ENCODE measurements at places on chromosomes 3 and 15.
A peak's percentile ranks its signal among the peaks of the same experiment; 100 is the strongest.

DNA sequence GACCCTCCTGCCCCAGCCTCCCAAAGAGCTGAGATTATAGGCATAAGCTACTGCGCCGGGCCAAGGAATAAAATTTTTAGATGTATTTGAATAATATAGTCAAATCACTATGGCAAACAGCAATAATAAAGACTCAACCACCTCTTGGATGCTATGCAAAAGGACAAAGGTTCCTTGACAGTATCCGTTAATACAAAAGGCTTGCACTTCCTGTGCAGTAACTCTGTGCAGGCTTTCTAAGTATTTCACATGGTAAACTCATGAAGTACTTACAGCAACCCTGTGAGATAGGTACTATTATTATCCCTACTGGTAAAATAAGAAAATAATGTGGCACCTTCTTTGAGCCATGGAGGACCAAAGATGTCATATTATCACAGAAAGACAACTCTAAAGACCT lies 86.8 kb downstream of the SHQ1 start:
- DNase-seq = no peak

DNA sequence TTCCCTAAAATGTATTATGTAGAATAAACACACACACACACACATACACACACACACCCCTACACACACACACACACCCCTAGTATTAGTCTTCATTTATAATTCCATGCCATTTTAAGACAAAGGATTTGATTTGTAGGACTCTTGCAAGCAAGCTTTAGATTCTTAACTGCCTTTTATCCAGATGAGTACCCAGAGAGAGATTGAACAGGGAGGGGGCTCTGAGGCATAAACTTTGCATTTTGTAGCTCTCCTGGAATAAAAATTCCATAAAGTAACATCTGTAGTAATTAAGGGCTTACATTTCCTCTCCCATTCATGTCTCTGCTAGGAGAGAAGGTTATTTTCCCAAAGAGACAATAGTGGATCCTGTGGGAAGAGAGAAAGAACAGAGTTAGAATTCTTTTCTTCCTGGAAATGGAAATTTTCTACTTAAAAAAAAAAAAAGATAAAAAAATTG lies 479.4 kb downstream of the RBMS3 start:
- no peak for DNase-seq

GRCh38 chr3:143952569-143953072 lies 19.0 kb upstream of the DIPK2A start:
- DNase-seq = no peak

DNA sequence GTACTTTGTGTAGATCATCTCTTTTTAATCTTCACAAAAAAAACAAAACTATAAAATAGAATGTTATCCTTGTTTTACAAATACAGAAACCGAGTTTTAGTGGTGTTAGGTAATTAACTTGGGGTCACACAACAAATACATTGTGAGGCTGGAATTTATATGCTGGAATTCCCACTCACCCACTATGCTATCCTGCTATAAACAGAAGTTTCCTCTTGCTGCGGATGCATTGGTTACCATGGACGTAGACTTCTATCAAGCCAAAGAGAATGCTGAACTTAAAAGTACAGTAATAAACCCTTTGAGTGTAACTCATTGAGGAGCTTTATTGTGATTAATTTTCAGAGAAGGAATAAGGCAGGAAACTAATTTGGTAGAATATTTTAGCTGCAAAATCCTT lies 9.2 kb downstream of the SNAP23 start:
- no peak for DNase-seq

- no peak for DNase-seq
These were observed 440.7 kb upstream of the THBS1 start for GRCh38 chr15:39140060-39140604.

GRCh38 chr15:77966540-77967234 lies 110.8 kb downstream of the TBC1D2B start:
- peak; percentile 39 for DNase-seq

GRCh38 chr3:130692455-130692854 lies 54.2 kb downstream of the PIK3R4 start:
- no peak for DNase-seq

DNA sequence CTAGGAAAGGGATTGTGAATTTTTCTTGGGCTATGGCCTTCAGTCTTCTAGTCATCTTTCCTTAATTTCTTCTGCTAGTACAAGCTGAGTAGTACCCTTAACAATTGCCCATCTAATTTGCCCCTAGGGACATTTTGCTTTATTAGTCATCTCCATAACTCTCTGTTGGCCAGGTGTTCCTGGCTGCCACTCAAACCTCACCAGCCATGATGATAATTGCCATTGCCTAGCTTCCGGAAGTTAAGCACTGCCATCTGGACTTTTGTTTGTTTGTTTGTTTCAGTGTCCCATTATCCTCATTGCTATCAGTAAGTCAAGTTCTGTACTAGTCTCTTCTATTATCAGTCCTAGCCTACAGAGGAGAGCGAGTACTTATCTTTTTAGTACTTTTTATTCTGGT lies 36.6 kb upstream of the UBL7 start:
- no peak for DNase-seq

DNA sequence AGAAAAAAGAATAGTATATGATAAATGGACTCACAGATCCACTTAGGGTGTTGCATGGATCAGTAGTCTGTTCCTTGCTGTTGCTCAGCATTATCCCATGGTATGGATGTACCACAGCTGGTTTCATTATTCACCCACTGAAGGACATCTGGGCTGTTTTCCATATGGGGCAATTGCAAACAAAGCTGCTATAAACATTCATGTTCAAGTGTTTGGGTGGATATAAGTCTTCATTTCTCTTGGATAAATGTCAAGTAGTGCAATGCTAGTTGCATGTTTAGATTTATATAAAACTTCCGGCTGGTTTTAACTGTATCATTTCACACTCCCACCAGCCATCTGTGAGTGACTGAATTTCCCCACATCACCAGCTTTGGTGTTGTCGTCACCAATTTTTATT lies 137.7 kb downstream of the ASB7 start:
- no peak for DNase-seq

- no peak for DNase-seq
These were observed 57.7 kb downstream of the LMCD1 start for GRCh38 chr3:8559351-8559750.

DNA sequence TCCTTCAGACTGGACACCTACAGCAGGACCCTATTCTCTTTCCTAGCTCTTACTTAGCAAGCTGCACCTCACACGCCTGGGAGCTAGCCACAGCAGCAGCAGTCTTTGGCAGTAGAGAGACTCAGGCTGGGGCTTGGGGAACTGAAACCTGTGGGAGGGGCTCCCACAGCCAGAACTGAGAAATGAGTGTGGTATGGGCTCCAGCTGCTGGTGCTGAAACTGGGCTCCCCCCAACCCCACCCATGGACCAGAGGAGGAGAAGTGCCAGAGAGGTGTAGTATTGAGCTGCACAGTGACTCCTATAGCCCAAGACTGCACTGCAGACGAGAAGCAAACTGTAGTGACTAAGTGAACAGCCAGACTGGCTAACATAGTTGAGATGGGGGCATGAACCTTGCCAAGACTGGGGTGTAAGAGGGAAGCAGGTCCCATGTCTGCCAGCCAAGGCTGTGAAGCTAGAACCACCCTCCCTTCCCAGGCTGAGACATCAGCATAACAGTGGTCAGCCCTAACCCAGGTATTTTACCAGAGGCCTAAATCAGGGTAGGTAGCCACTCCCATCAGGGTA lies 62.5 kb downstream of the MYO5A start:
- DNase-seq = no peak

- no peak for DNase-seq
These were observed 235.8 kb downstream of the RAP2B start for GRCh38 chr3:153397794-153398193.

DNA sequence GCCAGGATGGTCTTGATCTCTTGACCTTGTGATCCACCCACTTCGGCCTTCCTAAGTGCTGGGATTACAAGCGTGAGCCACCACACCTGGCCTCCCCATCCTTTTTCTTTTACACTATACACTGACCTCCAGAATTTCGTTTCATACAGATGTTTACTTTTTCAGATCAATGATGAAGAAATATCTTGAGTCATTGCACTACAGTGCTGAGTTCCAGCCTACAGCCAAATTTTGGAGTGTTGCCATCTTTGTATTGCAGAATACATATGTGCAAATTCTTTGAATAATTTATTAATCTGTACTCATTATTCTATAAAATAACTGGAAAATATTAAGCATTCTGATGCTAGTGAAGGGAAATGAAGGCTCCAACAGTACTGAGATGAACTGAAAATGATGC lies 12.5 kb downstream of the ZPLD1 start:
- DNase-seq = no peak

DNA sequence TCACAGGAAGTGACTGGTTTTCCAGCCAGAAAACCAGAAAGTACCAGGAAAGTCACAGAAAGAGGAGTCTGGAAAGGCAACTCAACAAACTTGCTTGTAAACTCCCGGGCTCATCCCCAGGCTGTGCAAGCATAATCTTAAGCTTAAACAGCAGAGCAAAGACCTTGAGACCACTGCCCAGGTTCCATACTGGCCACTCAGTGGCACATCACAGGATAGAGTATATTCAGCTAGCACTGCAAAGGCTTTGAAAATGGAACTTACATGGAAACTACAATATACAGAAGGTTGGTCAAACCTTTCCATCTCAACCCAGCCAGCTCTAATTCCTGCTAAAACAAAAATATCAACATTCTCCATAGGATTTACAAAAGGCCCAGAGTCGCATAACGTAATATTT lies 20.1 kb downstream of the DMXL2 start:
- no peak for DNase-seq

- DNase-seq = no peak
These were observed 136.5 kb downstream of the CPNE4 start for GRCh38 chr3:131898346-131898745.

- no peak for DNase-seq
These were observed 13.6 kb downstream of the HAPLN3 start for GRCh38 chr15:88881775-88882174.

DNA sequence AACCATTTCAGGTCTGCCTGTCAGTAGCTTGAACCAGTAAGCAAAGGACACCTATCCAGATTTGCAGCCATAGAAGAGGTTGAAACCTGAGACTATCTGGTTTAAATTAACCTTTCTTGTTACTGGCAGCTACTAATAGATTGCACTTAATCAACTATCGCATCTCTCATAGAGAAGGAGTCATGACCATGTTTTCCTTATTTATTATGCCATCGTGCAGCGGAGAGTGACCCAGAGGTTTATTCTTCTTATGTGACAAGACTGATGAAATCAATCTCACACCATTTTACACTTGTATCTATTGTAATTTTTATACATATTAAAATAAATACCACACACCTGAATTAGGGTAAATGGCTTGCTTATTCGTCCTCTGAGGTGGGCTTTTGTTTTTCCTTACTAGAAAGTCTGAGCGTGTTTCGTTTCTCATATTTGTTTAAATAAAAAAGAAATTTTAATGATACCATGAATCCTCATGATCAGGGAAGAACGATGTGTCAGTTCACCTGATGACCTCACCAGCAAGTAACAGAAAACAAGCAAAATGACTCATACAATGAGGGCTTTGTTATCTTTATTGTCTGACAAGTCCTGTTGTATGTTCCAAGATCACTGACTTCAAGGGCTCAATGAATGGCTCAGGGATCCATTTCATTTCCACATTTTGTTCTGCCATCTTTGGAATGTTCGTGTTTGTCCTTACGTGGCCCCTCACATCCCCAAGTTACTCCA lies 379.5 kb upstream of the DPH6 start:
- no peak for DNase-seq

DNA sequence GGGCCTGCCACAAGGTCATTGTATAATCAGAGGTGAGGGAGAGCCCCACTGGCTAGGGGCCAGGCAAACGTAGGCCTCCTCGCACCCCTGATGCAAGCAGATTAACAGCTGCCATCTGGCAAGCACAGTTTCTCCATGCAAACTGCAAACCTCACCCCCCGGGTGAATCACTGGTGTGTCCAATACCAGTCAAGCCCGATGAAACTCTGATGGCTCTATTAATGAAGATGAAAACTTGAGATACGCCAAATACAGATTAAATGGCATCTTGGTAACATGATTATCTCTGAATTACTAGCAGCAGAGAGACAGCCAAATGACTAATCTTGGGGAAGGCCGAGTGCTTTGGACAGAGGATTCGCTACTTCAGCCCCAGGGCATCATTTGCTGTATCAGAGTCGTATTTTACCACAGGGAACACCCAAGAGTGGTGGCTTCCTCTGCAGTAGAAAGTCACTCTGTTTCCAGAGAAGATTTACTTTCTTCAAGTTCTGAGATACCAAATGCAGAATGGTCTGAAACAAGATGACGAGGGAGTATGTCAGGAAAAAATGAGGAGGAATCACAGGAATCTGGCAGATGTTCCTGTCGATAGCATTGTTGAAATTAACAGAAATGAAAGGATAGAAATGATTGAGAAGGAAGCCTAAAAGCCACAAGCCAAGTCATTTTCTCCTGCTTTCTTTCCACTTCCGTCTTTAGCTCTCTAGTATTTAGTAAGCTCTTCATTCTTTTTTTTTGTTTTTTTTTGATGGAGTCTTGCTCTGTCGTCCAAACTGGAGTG lies 96.2 kb upstream of the NR2F2 start:
- DNase-seq = no peak

- DNase-seq = no peak
These were observed 60.5 kb downstream of the LMCD1 start for GRCh38 chr3:8562081-8562595.

DNA sequence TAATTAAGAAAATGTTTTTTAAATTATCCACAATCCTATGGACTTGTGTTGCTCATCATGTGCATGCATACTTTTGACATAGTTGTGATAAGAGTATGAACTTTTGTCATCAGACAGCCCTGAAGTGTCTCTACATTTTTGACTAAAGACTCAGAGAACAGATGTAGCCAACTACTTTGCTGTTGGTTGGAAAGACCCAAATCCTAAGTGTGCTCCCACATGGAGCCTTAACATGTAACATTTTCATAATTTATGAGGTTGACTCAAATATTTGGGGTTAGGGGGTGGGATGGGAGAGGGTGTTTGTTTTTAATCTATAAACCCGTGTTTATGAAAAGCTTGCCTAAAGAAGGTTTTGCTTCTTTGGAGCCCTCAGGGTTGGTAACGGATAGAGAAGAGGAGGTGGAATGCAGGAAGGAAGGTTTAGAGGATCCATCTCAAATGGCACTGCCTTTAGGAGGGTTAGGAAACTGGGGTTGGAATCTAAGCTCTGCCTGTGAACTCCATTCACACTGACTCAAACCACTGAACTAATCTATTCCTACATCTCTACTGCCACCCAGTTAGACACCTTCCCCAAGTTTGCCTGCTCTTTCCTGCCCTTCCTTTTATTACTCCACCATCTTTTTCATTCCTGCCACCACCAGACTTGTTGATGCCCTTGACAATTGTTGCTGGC lies 3.7 kb downstream of the BOC start:
- no peak for DNase-seq

DNA sequence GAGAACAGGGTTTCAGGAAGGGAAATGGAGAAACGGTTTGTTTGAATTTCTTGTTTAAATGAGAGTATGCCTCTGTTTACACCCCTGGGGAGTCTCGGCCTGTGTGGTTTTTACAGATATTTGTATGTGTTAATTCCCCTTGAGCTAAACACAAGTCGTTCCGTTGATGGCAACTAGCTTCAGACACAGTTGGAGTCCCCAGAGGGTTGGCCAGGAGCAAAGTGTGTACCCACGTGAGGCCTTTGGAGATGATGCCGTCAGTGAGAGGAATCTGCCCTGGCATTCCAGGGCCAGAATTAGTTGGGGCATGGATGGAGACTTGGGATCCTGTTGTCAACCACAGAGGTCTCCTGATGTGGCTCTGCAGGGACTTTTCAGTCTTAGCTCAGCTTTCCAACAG lies 44.0 kb downstream of the CEMIP start:
- DNase-seq = no peak

- no peak for DNase-seq
These were observed 619 bp downstream of the EIF2AK4 start for GRCh38 chr15:39934397-39935071.
